Posterior vena cava (tissue), 2 donors: ENCODE measurements at places on chromosomes 1 and 21.

GRCh38 chr1:53963460-53963859 is 17.3 kb downstream of the LRRC42 start:
- DNase-seq, result no peak

DNA sequence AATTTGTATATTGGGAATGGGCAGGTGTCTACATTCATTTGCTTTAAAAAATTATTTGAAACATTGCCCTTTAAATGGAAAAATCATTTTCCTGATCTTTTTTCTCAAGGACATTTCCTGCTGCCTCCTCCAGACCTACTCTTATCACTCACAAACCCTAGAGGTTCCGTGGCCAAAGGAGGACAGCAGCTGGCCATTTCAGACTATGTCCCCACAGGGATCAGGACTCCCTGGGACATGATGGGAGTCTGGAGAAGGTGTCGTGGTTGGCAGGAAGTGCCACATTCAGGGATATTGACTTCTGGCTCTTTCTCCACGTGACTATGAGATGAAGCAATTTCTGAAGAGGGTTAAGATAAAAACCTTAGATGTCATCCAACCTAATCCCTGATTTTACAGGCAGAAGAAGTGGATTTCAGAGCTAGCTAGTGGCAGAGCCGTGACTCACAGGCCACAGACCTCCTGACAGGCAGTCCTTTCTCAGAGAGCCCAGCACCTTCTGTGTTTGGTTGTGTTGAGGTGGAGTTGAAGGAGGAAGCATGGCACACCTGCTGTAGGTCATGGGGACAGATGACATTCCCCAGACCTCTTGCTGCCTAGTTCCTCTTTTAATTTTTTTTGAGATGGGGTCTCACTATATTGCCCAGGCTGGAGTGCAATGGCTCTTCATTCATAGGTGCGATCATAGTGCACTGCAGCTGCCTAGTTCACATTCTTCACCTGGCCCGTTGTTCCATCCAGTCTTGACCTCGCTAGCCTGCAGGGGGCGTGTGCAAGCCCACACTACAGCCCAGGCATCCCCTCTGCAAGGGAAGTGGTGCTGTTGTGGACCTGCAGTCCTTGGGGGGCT is 25.5 kb upstream of the IL10 start:
- no peak for DNase-seq

GRCh38 chr1:227942716-227943261 is 4.9 kb downstream of the WNT9A start:
- DNase-seq, result peak; percentile 74

DNA sequence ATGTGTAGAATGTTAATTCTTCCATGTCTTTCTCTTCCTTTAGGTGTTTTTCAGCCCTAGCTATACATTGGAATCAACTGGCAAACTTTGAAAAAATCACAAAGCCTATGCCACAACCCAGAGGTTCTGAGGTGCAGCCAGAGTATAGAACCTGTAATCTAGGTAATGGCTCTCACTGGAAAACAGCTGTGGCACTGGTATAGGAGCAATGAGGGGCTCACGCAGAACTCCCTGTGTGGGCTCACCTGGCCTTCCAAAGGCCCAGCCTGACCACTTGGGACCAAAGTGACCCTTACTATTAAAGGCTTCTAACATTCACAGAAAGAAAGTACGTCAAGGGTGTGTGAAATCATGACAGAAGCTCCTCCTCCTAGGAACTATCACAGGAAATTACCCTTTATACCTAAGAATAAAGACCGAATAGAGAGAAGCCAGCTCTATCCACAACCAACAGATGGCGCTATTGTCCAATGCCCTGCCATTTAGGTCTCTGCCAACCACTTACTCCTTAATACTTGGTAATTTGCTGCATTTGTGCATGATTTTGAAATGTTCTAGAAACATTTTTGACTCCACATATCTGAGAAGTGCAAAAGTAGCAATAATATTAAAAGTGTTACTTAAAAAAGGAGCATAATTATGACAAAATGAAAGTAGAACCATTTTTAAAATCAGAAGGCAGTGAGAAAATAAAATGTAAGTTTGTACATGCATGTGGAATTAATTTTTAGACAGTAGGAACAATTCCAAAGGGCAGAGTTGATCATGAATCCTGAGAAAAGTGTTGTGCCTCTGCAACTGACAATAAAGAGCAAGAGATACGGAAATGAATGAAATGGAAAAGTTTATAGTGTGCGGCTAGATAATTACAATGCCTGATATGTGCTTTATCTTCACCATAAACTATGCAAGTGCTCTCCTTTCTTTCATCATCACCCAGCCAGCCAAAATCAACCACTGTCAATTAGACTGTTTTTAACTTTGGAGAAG is 93.1 kb upstream of the HAO2 start:
- DNase-seq, result no peak

- no peak for DNase-seq
Observed at GRCh38 chr1:31201931-31202360, 37.7 kb downstream of the NKAIN1 start.

GRCh38 chr1:164380893-164381292 is 178.1 kb upstream of the PBX1 start:
- no peak for DNase-seq

DNA sequence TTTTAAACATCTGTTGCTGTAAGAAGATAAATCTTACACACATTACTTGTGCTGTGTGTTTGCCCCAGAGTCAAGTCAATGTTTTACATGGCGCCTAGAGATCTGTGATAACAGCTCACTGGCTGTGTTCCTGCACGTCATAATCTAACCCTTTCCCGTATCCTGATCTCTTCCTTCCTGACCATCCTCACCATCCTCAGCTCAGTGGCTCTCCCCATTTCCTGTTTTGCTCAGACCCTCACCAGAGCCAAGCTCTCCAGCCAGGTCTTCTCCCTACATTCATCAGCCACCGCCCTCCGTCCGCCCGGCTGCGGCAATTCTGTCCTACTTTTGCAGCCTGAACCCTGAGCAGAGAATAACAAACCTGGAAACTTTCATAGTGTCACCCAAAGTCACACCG is 824.7 kb downstream of the USP25 start:
- DNase-seq, result no peak

- DNase-seq, result peak; percentile 96
Observed at GRCh38 chr1:32650248-32650751, at the start of gene ZBTB8OS. Gene ZBTB8OS (minus strand): TSS chr1:32650550. CDS start chr1:32650529, 21 bp downstream.

DNA sequence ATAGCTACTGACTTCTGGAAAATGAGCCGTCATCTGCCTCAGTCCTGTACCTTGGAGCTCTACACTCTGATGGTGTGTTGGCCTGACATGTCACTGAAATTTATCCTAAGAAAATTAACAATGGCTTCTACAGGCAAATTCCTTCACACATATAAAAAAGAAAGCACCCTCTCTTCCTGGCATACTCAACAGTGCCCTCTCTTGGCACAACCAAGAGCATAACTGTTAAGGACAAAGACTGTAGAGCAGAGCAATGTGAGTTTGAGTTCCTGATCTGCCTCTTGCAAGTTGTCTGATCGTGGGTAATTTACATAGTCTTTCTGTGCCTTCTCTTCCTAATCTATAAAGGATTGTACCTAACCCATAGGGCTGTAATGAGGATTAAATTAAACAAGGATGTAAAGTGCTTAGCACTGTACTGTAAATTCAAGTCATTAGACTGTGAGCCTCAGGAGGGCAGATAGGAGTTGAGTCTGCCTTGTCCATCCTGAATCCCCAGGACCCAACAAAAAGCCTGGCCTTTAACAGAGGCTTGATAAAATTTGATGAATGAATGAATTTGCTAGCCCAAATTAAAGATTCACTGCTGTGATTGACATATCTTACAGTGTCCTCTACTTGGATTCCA is 83.5 kb downstream of the SYF2 start:
- no peak for DNase-seq

DNA sequence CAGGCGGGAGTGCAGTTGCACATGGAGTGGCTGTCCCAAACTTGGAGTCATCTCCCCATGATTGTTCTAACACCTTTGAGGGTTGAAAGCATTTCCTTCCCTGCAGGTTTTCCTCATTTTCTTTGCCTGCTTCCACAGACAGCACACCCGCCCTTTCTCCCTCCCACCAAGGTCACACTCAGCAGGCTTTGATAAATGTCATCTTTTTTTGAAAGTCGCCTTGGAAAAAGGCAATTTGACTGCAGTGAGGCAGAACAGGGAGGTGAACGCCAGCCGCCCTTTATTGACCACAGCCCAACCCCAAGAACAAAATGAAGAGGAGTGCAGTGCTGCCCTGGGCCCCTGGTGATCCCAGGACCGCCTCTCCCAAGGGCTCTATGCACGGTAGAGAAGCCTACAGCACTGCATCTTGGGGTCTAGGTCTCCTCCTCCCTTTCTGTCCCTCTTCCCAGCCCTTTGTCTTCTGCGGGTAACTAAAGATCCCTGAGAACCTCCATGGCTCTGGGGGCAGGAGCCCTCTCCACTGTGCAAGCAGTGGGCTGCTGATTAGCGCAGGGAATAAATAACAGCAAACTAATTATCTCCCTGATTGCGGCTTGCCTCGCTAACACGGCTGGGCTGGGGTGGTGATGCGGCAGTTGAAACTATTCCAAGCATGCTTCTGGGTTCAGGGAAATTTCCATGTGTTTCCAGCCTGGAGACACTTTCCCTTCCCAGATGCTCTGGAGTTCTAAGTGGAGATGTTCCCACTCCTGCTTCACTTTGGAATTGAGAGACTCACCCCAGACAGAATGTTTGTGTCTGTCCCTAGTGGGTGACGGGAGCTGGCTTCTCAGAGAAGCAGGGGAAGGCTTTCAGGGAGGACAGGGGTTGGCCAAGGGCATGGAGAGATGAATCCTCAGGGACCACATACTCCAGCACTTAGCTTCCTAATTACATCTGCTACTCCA is 11.8 kb upstream of the AMIGO1 start:
- DNase-seq, result no peak

DNA sequence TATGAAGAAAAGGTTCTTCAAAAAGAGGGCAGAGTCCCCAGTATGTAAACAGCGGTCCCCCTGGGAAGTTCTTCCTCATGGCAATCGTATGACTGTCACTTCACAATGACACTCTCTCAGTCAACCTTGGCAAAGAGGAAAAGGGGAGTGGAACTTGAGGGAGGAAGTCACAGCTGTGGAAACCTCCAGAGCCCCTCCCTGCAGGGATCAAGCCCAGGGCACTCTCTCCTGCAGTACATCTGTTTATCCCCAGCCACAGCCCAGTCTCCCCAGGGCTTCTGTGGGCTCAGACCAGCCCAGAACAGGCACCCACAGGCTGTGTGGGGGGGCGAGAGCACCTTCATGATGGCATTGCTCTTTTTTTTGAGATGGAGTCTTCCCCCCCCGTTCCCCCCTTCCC is 2.0 kb downstream of the ATP13A2 start:
- no peak for DNase-seq

GRCh38 chr21:33219954-33220353 is 9.8 kb upstream of the IFNAR2 start:
- no peak for DNase-seq

GRCh38 chr1:27435566-27436203 is 43.3 kb downstream of the GPR3 start:
- no peak for DNase-seq

GRCh38 chr1:204126386-204126785 is 25.5 kb downstream of the ETNK2 start:
- DNase-seq, result no peak

GRCh38 chr1:115035652-115036051 is 6.0 kb downstream of the TSHB start:
- no peak for DNase-seq

DNA sequence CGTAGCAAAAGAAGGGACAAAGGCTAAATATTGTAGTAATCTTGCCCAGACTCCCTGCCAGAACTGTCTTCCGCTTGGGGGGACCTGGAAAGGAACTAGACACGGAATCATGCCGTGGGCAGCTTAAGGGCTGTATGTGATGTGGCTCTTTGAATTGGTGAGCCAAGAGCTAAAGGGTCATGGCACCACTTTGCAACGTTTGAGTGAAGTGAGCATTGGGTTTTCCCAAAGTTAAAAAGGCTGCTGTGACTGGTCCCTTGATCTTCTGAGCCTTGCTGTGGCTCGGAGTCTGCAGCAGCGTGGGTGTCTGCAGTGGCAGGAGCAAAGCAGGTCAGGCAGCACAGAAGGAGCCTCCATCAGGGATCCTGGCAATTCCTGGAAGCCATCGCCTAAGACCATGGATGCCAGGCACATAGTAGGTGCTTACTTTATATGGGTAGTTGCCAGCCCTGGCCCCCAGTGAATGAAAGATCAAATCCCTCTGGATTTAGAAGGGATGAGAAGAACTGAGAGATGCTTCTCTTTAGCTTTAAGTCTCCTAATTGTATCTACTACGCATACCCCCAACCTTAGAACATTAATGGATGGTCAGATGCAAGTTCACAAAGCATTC is 1.8 kb downstream of the SMYD2 start:
- DNase-seq, result no peak

DNA sequence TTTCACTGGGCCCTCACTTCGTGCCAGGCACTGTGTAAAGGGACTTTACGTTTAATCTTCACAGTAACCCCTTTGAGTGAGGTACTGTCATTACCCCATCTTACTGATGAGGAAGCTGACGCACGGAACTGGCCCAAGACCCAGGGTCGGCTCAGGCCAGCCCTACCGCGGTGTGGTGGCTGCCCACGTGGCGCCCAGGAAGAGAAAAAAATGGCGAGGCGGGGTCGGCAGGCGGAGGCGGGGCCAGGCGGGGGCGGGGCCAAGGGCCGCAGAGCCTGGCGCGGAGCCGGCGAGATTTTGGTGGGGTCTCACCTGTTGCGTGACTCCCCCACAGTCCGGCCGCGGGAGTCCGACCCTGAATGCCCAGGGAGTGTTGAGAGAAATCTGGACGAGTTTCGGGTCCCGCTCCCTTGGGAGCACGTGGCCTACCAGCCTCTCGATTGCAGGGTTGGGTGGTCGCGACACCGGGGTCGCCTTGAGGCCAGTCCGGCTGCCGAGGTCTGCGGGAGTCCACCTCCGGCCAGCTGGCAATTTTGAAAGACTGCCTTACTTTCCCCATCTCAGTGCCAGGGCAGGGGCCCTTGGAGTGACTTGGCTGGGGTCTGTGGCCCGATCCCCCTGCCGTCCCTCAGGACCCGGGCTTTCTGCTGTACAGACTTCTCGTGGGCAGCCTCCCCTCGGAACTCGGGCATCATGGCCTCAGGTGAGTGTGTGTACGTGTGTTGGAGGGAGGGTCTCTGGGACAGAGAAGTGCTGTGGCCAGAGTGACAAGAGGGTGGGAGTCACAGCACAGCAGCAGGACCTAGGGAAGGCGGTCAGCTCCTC is at the start of the genes AMPD2 and GNAT2:
AMPD2 (plus strand) TSS at position 262 of the 825 bp plus-strand sequence. CDS start 1,339 bp downstream, outside the sequence.
GNAT2 (minus strand) TSS at position 41 of the 825 bp plus-strand sequence. CDS start 6,746 bp downstream, outside the sequence.
- DNase-seq, result peak; percentile 96

- peak; percentile 62 for DNase-seq
Observed at GRCh38 chr1:219174460-219175211, 958 bp downstream of the LYPLAL1 start.

DNA sequence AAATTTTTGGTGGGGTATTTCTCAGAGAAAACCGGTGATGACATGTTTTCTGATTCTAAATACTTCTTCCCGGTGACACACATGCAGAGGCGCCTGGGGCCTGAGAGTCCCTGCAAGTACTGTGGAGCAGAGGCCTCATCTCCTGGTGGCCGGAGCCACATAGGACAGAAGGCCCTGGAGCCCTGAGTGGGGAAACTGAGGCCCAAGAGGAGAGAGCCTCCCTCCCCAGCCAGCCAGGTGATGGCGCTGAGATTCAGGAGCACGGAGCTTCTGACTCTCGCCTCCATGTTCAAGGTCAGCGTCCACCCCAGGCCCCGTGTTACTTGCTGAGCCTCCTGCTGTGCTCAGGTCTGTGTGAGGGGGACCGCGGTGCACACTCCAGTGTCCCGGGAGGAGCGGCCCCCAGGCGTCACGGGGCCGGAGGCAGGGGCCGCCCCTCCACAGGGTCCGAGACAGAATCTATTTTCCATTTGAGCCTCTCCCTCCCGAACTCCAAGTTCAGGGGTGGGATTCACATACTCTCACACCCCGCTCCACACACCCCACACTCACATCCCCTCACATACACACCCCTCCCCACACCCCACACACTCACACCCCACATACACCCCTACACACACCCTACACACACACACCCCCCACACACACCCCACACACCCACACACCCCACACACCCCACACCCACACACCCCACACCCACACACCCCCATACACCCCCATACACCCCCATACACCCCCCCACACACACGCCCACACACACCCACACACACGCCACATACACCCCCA is 43.8 kb downstream of the SLX9 start:
- DNase-seq, result peak; percentile 74
